IMR-90 (cell line): ENCODE measurements at places on chromosomes 5 and 9. TPM values are rescaled to one million over a fixed set of nuclear protein-coding genes. Genes with fewer than 3 reads are reported as not detected.

GRCh38 chr9:21687351-21687750, 115.1 kb upstream of the MTAP start:
- no peak for DNase-seq

SLC25A46 gene
- total RNA-seq = 67.9 and 84.4 TPM in 2 replicates

GRCh38 chr9:79977074-79977435, 405.3 kb downstream of the TLE4 start:
- DNase-seq = no peak

DNA sequence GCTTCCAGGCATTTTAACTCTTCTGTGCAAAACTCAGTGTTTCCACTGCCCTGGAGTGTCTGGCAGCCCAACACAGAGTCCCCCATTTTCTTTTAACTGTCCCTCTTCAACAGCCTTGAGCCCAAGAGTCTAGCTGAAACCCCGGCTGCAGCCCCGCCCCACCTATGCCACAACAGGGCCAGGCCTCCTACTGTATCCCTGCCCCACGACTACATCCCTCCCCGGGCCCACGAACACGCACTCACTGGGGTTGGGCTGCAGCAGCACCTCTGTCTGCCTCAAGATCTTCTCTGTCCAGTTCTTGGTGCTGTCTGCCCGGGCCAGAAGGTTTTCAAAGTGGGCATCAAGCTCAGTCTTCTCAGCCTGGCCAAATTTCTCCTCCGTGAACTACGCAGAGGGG, 6.1 kb downstream of the SH3GLB2 start:
- no peak for DNase-seq

CDH6 gene
- 211 and 232 TPM in 2 replicates for total RNA-seq

DNA sequence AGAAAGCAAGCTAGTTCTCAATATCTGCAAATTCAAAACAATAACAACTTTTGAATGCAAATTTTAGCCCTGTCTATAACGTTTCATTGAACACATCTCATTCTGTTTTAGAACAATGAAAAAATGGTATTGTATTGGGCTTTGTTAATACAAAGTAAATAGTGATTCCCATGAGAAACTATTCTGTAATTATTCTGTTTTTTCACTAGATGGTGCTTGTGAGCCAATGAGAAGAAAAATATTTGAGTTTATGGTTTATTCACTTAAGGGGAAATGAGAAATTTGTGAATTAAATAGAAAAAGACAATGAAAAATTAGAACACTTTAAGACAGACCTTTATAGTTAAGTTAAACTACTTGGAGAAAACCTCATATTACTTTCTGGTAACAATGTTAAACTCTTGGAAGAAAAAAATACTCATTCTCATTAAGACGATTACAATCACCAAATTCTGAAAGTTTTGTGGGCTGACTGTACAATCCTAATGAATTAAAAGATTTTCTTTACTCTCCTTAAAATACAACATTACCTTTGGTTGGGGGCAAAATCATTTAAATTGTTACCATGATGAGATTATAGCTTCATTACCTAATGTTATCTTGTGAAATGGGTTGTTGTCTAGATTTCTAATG, 127.0 kb downstream of the NNT start:
- DNase-seq = peak; percentile 51

DNA sequence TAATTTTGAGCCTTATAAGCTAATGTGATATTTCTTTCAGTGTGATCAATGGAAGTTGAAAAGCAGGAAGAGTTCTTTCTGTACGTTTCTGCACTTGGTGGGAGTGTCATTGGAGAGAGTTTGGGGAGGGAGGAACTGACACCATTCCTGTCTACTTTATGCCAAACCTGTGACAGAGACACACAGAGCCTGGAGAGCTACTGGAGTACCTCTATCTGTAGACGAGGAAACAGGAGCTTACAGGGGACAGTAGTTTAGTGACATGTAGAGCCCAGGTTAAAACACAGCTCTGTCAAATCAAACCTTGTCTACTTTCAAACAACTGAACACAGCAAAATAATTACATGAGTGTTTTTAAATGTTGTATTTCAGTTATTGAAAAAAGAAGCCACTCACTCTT, 103.6 kb downstream of the PDE4D start:
- DNase-seq = no peak

AIF1L gene
- 0.18 and 0.28 TPM in 2 replicates for total RNA-seq

- DNase-seq = peak; percentile 16
Observed at GRCh38 chr5:149410721-149411432, 31.8 kb upstream of the IL17B start.
